ENCODE measurements at places on chromosomes 6 and 20.
A peak's percentile ranks its signal among the peaks of the same experiment; 100 is the strongest.

DNA sequence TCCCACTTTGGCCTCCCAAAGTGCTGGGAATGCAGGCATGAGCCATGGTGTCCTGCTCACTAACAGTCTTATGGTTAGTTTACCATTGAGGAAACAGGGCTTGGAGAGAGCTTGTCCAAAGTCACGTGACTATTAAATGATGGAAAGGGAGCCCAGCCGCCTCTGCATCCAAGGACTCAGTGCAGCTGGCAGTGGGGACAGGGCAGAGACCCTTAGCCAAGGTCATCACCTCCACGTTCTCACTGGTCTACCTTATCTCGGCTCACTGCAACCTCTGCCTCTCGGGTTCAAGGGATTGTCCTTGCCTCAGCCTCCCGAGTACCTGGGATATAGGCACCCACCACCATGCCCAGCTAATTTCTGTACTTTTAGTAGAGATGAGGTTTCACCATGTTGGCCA, 109.3 kb downstream of the SLC23A2 start:
- DNase-seq, result no peak

DNA sequence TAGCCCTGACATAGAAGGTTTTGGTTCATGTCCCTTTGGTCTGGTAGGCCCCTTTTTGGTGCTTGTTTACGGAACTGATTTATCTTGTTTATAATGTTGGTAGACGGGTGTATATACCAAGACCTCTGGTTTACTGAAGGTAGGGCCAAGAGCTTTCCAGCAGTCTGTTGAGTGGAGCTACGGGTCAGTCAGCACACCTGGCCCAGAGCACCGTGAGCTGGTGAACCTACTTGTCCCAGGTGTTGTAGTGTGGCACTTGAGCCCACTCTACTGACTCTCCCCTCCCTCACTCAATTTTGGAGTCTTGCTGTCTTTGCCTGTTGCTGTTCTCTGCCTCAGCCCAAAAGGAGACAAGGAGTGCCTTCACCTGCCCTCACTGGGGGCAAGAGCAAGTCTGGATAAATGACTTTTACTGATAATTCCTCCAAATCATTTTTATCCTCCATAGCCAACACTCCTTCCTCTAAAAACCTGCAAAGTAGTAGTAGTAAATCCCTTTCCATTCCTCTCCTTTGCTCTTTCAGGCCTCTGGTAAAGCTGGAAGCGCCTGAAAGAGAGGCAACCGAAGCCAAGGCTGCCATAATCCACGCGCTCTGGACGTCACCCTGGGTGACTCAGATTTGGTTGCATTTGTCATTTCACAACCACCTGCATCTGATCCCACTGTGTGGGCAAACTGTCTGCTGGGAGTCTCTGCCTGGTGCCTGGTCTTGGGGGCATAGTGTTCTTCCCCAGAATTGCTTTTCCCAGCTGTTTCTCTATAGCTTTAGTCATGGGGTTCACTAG, 22.2 kb downstream of the RREB1 start:
- no peak for DNase-seq

- no peak for DNase-seq
Measured at GRCh38 chr20:38307371-38308046, 3.6 kb downstream of the BPI start.

GRCh38 chr6:138943089-138943625, 44.9 kb downstream of the REPS1 start:
- DNase-seq, result no peak

DNA sequence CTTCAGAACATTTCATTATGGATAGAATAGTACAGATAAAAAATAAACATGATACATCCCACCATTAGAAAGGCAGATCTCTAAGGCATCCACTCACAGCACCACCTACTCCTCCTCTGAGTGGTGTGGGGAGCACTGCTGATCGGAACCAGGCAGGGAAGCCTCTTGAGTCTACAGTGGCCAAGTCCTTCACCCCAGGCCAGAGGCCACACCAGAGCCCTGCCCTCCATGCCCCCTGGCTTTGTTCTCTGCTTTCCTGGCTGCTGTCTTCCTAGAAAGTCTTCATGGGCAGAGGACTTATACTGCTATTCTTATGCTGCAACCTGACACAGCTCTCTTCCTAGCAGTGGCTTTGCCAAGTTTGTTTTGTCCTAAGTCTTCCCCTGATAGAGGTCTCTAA, 201.8 kb upstream of the THBS2 start:
- no peak for DNase-seq

DNA sequence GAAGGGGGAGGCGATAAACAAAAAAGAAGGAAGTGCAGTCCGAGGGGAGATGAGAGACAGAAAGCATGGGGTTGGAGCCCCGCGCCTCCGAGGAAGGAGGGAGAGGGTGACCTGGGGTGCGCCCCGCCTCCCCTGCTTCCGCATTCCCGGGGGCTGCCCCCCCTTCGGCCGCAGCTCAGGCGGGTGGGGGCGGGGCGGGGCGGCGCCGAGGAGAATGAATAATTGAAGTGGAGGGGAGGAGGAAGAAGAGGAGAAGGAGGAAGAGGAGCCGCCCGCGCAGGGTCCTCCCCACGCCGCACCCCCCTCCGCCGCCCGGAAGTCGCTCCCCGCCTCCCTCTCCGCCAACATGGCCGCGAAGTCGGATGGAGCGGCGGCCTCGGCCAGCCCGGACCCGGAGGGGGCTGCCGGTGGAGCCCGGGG, at the start of gene XKR7:
TSS of gene XKR7 (plus strand) at position 322 of the 420 bp plus-strand sequence. CDS start at position 347, 25 bp downstream.
- DNase-seq, result no peak

DNA sequence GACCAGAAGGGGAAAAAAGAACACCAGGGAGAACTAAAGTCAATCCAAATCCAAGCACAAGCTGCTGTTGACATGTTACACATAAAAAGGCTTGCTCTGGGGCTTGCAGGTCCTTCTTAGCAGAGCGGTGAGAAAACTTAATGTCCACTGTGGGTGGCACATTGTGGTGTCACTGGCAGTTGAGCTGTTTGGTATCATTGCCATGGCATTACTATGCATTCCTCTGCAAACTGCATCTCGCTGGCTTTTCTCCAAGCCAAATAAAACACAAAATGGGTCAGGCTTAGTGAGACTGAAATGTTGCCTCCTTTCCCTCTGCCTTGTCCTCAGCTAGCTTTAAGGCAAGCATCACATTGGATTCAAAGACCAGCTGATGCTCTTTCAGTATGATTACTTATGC, 40.9 kb downstream of the LY86 start:
- no peak for DNase-seq

- DNase-seq, result no peak
Measured at GRCh38 chr6:41657131-41658094, 19.1 kb downstream of the MDFI start.

DNA sequence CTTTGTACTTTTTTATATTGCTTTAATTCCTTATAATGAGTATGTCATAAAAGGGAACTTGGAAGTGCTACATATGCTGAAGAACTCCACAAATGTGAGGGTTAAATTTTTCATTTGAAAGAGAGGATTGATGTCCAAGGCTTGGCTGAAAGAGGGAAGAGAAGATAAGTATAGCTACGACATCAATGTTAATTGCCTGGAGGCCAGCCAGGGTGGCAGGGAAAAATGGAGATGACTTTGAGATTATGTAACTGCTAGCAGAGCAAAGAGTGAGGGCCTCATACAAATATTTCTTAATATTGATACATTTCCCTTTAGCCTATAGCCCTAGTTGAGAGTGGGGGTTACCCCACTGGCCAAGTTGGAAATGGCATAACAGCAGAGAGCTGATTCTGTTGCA, 24.8 kb upstream of the RIMS4 start:
- no peak for DNase-seq

DNA sequence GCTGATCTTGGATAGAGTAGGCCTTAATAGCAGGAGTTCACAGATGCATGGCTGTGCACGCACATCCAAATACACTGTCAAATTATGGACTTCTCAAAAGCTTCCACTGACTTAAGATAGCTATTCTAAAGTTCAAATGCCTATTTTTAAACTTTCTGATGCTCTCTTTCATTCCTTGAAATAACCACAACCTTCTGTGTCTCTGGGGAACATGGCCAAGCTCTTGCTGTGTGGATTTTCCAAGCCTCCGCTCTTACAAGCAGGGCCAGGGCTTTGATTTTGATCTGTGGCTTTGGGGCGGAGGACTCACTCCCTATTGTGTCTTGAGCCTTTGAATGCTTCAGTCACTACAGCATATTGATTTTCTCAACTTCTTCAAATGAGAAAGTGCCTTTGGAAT, 35.7 kb upstream of the SNRPB2 start:
- no peak for DNase-seq

DNA sequence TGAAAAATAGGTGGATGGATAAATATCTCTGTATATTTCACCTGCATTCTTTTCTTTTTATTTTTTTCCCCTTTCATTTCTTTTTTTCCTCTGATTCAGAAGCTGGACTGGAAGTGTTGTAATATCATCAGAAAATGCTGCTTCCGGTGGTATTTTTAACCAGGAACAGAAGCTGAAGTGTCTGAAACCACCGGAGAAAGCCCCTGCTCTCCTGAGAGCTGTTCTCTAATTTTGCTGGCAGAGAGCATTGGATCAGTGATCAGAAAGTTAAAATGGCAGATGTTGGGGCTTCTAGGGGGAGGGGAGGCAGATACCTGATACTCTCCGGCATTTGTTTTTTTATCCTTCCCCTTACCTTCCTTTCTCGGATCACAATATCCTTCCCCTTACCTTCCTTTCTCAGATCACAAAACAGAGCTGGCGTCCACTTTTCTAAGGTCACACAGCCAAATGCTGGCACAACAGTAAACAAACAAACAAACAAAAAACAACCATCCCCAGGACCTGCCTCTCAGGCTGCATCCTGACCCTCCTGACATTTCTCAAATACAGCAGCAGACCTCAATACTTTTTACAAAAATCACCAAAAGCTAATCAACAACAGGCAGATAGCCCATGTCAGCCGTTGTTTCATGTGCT, 143.2 kb upstream of the ZNF217 start:
- DNase-seq, result no peak

GRCh38 chr6:22078802-22079545, 217.9 kb downstream of the PRL start:
- no peak for DNase-seq

DNA sequence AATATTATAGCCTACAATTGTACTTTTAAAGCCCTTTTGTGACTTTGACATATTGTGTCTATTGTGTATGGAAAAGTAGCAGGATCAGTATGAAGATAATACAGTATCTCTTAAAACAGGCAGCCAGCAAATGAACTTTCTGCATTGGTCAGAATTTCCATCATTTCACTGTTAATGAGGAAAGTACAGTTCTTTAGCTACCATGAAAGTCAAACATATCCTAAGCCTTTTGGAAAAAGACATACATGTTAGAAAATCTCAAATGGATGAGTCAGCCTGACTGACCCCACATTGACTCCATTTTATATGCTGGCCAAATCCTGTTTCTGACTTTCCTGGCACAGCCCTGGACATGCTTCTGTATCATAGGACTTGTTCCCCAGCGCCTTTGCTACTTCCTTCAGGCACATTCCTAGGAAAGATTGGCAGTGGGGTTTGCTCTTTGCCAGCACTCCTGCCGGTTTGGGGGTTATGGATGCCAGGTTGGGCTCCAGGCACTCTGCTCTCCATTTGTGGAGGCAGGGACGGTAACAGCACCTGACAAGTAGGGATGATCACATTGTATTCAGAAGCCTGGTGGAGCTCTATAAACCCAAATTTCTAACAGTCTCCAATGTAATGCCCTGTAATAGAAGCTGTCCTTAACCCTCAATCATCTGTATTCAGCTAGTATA, 43.7 kb downstream of the TOP1 start:
- DNase-seq, result no peak

DNA sequence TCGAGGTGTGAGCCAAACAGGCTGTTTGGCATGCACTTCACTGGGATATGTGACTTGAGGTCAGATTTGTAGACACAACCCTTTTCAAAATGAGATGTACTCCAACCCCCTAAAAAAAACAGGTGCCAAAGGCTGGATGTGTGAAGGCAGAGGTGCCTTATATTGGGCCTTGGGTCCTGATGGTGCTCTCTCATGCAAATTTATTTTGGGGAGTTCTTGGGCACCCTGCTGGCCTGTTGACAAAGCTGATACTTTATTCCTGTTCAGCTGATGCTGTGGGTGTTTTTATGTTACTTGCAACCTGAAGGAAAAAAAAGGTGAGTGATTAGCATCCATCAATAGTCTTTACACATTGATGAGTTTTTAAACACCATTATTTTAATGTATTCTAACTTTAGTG, 121.5 kb downstream of the DNAH8 start:
- DNase-seq, result no peak

GRCh38 chr20:63563225-63563935, 9.4 kb downstream of the FNDC11 start:
- DNase-seq, result no peak

- DNase-seq, result peak; percentile 84
Measured at GRCh38 chr20:47725248-47725973, 59.9 kb downstream of the SULF2 start.

GRCh38 chr6:11460837-11461661, 76.5 kb upstream of the TMEM170B start:
- no peak for DNase-seq

GRCh38 chr6:118725944-118726343, 74.6 kb upstream of the CEP85L start:
- no peak for DNase-seq

DNA sequence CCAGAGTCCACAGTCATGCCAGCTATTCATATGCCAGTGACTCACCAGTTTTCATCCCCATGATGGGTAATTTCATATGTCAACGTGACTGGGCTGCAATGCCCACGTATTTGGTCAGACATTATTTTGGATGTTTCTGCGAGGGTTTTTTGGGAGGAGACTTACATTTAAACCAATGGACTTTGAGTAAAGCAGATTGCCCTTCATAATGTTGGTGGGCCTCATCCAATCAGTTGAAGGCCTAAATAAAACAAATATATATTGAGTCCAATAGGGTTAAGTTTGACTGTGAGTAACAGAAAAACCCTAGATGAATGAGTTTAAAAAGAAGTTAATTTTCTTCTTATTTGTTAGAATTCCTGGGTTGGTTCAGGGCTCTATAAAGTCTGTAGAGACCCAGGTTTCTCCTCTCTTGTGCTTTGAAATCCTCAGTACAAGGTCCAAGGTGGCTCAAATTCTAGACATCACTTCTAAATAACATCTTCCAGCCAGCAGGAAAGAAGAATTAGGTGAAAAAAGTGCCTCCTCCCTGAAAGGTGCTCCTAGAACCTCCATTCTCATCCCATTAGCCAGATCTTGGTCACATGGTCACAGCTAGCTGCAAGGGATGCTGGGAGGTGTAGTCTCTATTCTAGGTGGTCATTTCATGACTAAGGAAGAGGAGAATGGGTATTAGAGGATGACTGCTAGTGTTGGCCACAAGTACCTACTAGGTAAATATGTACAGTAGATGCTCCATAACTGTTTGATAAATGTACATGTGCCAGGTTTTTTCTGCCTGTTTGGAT, 16.7 kb upstream of the NEDD9 start:
- DNase-seq, result no peak

DNA sequence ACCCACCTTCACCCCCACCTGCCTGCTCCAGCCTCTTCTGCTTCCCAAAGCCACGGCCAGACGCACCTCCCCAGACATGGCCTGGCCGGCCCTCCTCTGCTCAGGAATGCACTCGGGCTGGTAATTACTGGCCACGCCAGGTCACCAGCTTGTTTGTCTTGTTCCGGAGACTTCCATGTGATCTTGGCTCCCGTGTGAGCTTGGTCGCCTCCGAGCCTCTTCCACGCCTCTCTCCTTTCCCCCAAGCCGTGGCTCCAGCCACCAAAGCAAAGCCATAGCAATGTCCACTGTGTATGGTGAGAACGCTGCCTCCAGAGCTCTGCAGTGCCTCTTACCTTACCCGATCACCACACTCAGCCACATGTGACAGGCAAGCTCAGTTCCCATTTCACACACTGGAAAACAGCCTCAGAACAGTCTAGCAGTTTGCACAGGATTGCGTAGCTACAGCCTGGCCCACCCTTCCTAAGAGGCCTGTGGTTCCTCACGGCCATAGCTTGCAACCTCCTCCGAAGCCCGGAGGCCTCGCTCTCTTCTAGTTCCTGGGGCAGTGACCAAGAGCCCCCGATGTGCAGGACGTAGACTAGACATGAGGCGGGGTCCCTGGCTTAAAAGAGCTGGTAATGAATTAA, 48.1 kb upstream of the AFDN start:
- DNase-seq, result no peak
